ENCODE measurements at places on chromosomes 12 and 14. TPM values are rescaled to one million over a fixed set of nuclear protein-coding genes. Genes with fewer than 3 reads are reported as not detected.

Gene GSKIP
- total RNA-seq, result 10.3 TPM

Gene TAS2R19
- 0.71 TPM for total RNA-seq

Gene BHLHE41
- total RNA-seq, result not detected

Gene CFAP251
- 0.33 TPM for total RNA-seq

Gene MYF5
- total RNA-seq, result not detected

Gene GALNT16
- total RNA-seq, result not detected

Gene TRIP11
- total RNA-seq, result 31.2 TPM

Gene STXBP6
- not detected for total RNA-seq

Gene ITGB7
- 166 TPM for total RNA-seq

Gene CCDC88C
- 287 TPM for total RNA-seq

Gene KRT5
- total RNA-seq, result 0.81 TPM

Gene JPH4
- not detected for total RNA-seq

Gene LRRC43
- not detected for total RNA-seq

Gene KRT6B
- total RNA-seq, result not detected

Gene CEBPE
- not detected for total RNA-seq
